Thyroid gland (tissue), 4 donors: ENCODE measurements at places on chromosomes 4 and X.

- no peaks in the 10 kb centered on the region for H3K36me3 ChIP-seq
- H3K27ac ChIP-seq, result no peak overlapping the region
- DNase-seq, result no peak
- H3K4me3 ChIP-seq, result no peak overlapping the region
These were observed 15.7 kb downstream of the ATP10D start for GRCh38 chr4:47500776-47501175.

- H3K4me3 ChIP-seq, result no peak overlapping the region
- peak overlapping the region; percentile 7 for H3K27ac ChIP-seq
- H3K36me3 ChIP-seq, result no peaks in the 10 kb centered on the region
- no peaks in the 10 kb centered on the region for H3K27me3 ChIP-seq
- DNase-seq, result no peak
These were observed 96.4 kb upstream of the IQCM start for GRCh38 chr4:149912000-149912399.

- no peaks in the 10 kb centered on the region for H3K36me3 ChIP-seq
- H3K4me1 ChIP-seq, result no peaks in the 10 kb centered on the region
- H3K27me3 ChIP-seq, result no peaks in the 10 kb centered on the region
- no peak overlapping the region for H3K4me3 ChIP-seq
These were observed 106.5 kb downstream of the CPZ start for GRCh38 chr4:8699063-8699385.

DNA sequence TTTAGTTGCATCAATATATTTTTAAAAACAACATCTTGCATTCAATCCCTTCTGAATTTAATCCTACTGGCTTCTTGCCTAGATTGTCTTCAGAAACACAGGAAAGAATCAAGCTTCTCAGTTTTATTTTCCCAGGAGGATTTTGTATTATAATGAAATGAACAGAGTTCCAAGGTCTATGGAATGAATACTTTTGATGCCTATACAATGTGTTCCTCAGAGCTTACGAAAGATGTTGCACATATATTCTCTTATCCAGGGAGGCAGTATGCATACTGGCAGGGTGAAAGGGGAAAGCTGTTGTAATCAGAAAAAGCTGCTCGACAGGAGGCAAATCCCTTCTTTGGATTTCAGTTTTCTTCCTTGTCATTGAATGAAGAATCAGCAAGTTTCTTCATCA lies 8.8 kb downstream of the TMPRSS11D start:
- no peak overlapping the region for H3K4me3 ChIP-seq
- H3K27me3 ChIP-seq, result no peaks in the 10 kb centered on the region
- DNase-seq, result no peak
- H3K36me3 ChIP-seq, result no peaks in the 10 kb centered on the region
- no peak overlapping the region for H3K27ac ChIP-seq

DNA sequence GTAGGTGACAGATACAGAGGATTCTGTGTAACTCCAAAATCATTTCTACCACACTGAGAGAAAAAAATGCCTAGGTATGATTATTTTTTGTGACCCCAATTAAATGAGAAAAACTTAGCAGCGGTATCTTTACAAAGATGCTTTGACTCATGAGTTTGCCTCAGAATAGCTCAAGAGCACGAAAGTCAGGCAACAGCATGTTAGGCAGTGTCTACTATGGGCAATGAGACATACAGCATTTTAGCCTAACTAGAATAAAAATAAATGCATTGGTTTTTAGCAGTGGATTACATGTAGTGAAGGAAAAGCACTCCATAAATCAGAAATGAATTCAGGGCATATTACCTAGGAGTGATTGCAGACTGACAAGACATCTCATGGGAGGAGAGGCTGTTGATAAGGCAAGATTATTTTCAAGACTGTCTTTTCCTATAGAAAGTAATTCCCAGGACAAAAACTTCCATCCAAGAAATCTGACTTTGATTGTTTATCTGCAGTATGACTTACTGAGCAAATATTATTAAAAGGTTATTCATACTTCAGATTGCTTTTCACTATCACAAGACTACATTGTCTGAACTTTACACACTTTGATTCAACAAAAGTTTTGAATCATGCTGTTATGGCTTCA lies 3.6 kb downstream of the ANXA10 start:
- no peaks in the 10 kb centered on the region for H3K36me3 ChIP-seq

- no peak overlapping the region for H3K27ac ChIP-seq
- DNase-seq, result no peak
- no peaks in the 10 kb centered on the region for H3K27me3 ChIP-seq
These were observed 107.1 kb downstream of the FAM193A start for GRCh38 chr4:2643555-2643954.

DNA sequence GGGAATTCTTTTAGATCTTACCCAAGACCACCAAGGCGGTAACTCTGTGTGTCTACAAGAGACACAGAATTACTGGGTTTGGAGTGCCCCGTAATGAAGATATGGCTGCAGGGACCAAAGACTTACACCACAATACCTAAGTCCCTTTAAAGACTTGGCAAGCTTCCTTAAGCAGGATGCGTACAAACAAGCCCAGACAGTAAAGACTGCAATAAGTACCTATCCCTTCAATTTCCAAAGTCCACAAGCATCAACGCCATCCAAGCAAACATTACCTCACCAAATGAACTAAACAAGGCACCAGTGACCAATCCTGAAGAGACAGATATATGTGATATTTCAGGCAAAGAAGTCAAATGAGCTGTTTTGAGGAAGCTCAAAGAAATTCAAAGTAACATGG lies 42.3 kb upstream of the RNF128 start:
- H3K4me3 ChIP-seq, result no peak overlapping the region
- no peak for DNase-seq
- H3K27me3 ChIP-seq, result no peaks in the 10 kb centered on the region
- H3K4me1 ChIP-seq, result no peaks in the 10 kb centered on the region
- no peaks in the 10 kb centered on the region for H3K36me3 ChIP-seq
- no peak overlapping the region for H3K27ac ChIP-seq

GRCh38 chrX:44651358-44651757 lies 108.7 kb upstream of the FUNDC1 start:
- H3K27ac ChIP-seq, result no peak overlapping the region
- H3K27me3 ChIP-seq, result no peaks in the 10 kb centered on the region
- no peaks in the 10 kb centered on the region for H3K36me3 ChIP-seq
- no peaks in the 10 kb centered on the region for H3K4me1 ChIP-seq

- no peaks in the 10 kb centered on the region for H3K4me1 ChIP-seq
- no peak overlapping the region for H3K27ac ChIP-seq
- H3K27me3 ChIP-seq, result no peaks in the 10 kb centered on the region
These were observed 146.2 kb downstream of the PCDH7 start for GRCh38 chr4:30866346-30866745.

DNA sequence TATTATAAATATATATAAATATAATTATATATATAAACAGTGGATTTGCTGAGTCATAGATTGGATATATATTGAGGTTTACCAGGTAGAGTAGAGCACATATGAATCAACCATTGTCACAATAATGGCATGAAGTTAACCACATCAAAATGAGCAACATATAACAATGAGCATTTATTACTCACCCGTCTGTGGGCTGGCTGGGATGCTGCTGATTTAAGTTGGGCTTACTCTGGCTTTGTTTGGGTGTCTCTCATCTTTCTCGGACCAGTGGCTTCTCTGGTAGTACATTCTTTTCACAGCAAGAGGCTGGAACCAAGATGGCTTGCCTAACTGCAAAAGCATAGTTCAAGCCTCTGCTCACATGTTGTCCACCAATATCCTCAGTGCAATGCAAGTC lies 111.7 kb upstream of the TAPT1 start:
- no peaks in the 10 kb centered on the region for H3K4me1 ChIP-seq
- no peaks in the 10 kb centered on the region for H3K27me3 ChIP-seq
- no peak overlapping the region for H3K27ac ChIP-seq
- no peak overlapping the region for H3K4me3 ChIP-seq
- DNase-seq, result no peak

- no peak for DNase-seq
- H3K4me1 ChIP-seq, result peaks cover 19% of the 10 kb centered on the region
- no peak overlapping the region for H3K4me3 ChIP-seq
- no peaks in the 10 kb centered on the region for H3K36me3 ChIP-seq
- H3K27me3 ChIP-seq, result no peaks in the 10 kb centered on the region
- H3K27ac ChIP-seq, result no peak overlapping the region
These were observed 36.9 kb upstream of the RASGEF1B start for GRCh38 chr4:81508411-81509185.

GRCh38 chr4:162201673-162202072 lies 37.9 kb upstream of the FSTL5 start:
- H3K27ac ChIP-seq, result no peak overlapping the region
- no peaks in the 10 kb centered on the region for H3K27me3 ChIP-seq
- H3K36me3 ChIP-seq, result no peaks in the 10 kb centered on the region
- no peaks in the 10 kb centered on the region for H3K4me1 ChIP-seq
- H3K4me3 ChIP-seq, result no peak overlapping the region

- peak; percentile 5 for DNase-seq
- H3K27me3 ChIP-seq, result no peaks in the 10 kb centered on the region
- H3K27ac ChIP-seq, result no peak overlapping the region
- H3K4me1 ChIP-seq, result no peaks in the 10 kb centered on the region
These were observed 160.7 kb upstream of the LDB2 start for GRCh38 chr4:17058916-17059741.

GRCh38 chr4:40515037-40515397 lies 114.6 kb downstream of the RBM47 start:
- H3K27me3 ChIP-seq, result no peaks in the 10 kb centered on the region
- peaks cover 38% of the 10 kb centered on the region for H3K4me1 ChIP-seq
- H3K4me3 ChIP-seq, result no peak overlapping the region
- no peak for DNase-seq
- no peaks in the 10 kb centered on the region for H3K36me3 ChIP-seq

GRCh38 chrX:70174754-70175153 lies 2.5 kb upstream of the DGAT2L6 start:
- no peak overlapping the region for H3K4me3 ChIP-seq
- no peak overlapping the region for H3K27ac ChIP-seq
- DNase-seq, result no peak
- no peaks in the 10 kb centered on the region for H3K4me1 ChIP-seq
- no peaks in the 10 kb centered on the region for H3K36me3 ChIP-seq
- no peaks in the 10 kb centered on the region for H3K27me3 ChIP-seq

GRCh38 chr4:142567620-142568451 lies 278.3 kb downstream of the INPP4B start:
- no peak overlapping the region for H3K4me3 ChIP-seq
- H3K27me3 ChIP-seq, result no peaks in the 10 kb centered on the region
- H3K4me1 ChIP-seq, result no peaks in the 10 kb centered on the region
- DNase-seq, result no peak
- no peaks in the 10 kb centered on the region for H3K36me3 ChIP-seq

DNA sequence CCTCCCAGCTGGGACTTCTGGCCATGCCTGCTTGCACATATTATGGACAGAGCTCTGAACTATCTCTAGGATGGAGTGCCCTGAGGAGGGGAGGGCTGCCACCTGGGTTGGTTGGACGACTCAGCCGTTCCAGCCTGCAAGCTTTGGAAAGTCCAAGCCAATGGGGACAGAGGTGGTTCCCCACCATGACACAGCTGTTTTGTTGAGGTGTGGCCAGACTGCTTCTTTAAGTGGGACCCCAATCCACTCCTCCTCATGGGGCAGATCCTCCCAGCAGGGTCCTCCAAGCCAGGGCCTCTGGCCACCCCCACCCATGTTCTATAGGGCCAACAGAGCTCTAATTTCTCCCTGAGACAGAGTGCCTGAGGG lies 22.7 kb downstream of the F8A3 start:
- no peak for DNase-seq
- H3K36me3 ChIP-seq, result no peaks in the 10 kb centered on the region
- H3K4me3 ChIP-seq, result no peak overlapping the region
- no peaks in the 10 kb centered on the region for H3K27me3 ChIP-seq

DNA sequence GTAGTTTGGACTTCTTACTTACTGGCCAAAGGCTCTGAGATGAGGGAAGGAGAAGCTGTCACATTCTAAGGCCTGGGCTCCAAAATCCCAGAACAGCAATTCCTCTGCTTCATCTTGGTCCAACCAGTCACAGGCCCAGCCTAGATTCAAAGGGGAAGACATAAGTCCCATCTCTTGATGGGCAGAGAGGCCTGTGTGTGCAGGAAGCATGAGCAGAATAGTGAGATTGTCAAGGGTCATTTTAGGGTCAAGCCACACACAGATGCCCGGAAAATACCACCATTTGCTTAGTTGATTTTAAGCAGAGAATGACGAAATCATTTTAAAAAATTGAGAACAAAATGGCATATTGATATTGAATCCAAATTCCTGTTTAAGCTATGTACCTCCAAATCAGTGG lies 580.9 kb upstream of the ZFP42 start:
- H3K27me3 ChIP-seq, result no peaks in the 10 kb centered on the region
- H3K36me3 ChIP-seq, result no peaks in the 10 kb centered on the region
- no peak overlapping the region for H3K27ac ChIP-seq

GRCh38 chr4:99654361-99654761 lies 3.3 kb downstream of the C4orf54 start:
- H3K4me1 ChIP-seq, result peaks cover 12% of the 10 kb centered on the region
- H3K4me3 ChIP-seq, result no peak overlapping the region
- no peaks in the 10 kb centered on the region for H3K36me3 ChIP-seq
- no peak for DNase-seq
- no peaks in the 10 kb centered on the region for H3K27me3 ChIP-seq
- H3K27ac ChIP-seq, result no peak overlapping the region

- no peak overlapping the region for H3K27ac ChIP-seq
- H3K36me3 ChIP-seq, result no peaks in the 10 kb centered on the region
- H3K4me1 ChIP-seq, result no peaks in the 10 kb centered on the region
- H3K27me3 ChIP-seq, result no peaks in the 10 kb centered on the region
- no peak for DNase-seq
These were observed 104.5 kb upstream of the AGA start for GRCh38 chr4:177546745-177547144.

GRCh38 chr4:75018811-75019479 lies 86.0 kb downstream of the PARM1 start:
- no peaks in the 10 kb centered on the region for H3K36me3 ChIP-seq
- H3K4me1 ChIP-seq, result peaks cover 30% of the 10 kb centered on the region
- no peak for DNase-seq
- H3K27me3 ChIP-seq, result no peaks in the 10 kb centered on the region
- no peak overlapping the region for H3K4me3 ChIP-seq
- no peak overlapping the region for H3K27ac ChIP-seq

DNA sequence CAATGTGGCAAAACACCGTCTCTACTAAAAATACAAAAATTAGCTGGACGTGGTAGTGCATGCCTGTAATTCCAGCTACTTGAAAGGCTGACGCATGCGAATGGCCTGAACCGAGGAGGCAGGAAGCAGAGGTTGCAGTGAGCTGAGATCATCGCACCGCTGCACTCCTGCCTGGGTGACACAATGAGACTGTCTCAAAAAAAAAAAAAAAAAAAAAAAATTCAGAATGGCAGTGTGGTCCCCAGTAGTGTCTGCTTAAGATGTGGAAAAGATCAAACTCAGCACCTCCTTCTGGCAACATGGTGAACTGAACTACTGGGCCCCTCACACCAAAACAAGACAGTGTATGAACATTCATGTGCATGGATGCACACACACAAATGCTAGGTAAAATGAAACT lies 32.2 kb downstream of the SMS start:
- H3K36me3 ChIP-seq, result peaks cover 3% of the 10 kb centered on the region
- DNase-seq, result no peak
- H3K27me3 ChIP-seq, result no peaks in the 10 kb centered on the region

DNA sequence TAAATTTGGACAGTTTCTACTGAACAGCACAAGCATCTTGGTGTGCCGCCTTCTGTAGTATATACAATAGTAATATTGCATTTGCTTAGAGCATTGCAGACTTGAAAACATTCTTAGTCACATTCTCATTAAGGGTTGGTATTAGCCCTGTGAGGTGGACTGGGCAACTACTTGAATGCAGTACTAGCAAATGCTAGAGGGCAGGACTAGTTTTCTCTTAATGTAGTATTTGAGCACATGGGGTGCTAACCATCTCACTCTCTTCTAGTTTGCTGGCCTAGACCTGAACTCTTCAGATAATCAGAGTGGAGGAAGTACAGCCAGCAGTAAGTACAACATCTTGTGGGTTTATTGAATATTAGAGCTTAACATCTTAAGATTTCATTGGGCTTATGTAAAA lies 3.2 kb downstream of the DDX3X start:
- H3K27ac ChIP-seq, result no peak overlapping the region
- peak overlapping the region; percentile 93 for H3K4me3 ChIP-seq
- H3K36me3 ChIP-seq, result peaks cover 8% of the 10 kb centered on the region
